Iris pigment epithelial cell (primary cell): ENCODE measurements at places on chromosomes 2 and 18.

- peak; percentile 58 for DNase-seq
Measured at GRCh38 chr2:72166279-72166678, 18.6 kb upstream of the CYP26B1 start.

GRCh38 chr2:178730049-178730448 lies 77.2 kb downstream of the TTN start:
- no peak for DNase-seq

DNA sequence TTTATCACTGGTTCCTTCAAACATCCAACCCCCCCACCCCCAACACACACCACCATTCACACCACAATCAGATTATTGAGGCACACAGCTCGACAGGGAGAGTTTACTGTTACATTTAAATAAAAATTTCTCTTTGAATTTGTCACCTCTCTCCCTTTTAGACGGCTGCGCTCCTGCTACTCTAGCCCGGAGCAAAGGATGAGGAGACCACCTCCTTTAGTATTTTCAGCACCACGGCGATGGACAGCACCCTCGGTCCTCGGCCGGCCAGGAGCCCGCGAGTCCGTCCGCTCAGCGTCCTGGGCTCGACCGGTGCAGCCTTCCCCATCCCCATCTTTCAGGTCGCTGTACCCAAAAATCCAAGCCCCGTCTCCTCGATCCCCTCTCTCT lies 892 bp downstream of the CELF4 start:
- peak; percentile 39 for DNase-seq

- DNase-seq, result no peak
Measured at GRCh38 chr2:34848132-34848531, 1249.0 kb upstream of the FAM98A start.
